ENCODE measurements at places on chromosomes 1 and 21.

DNA sequence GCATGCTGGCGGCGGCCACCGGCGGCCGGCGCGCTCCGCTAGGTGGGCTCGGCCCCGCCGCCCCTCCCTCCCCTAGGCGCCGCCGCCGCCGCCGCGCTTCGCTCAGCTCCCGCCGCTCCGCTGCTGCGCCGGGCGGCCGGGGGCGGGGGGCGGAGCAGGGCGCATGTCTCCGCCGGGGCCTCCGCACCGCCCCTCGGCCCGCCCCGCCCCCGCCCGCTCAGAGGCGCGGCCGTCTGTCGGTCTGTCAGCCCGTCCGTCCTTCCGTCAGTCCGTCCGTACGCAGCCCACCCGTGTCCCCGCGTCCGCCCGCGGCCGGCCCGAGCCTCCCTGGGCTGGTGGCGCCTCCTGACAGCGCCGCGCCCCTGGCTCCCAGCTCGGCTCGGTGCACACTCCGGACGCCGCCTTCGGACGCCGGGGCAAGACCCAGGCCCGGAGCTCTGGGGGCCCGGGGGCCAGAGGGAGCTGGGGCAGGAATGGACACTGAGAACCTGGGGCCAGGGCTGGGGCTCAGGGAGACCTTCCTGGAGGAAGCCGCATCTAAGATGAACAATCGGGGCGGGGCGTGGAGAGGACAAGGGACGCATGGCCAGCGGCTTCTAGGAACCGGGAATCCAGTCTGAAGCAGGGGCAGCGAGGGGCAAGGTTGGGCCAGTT, at the start of gene GPR153:
GPR153 (minus strand) TSS at position 138 of the 654 bp plus-strand sequence. CDS start 6,193 bp downstream, outside the sequence.
- no peak for DNase-seq

- DNase-seq, result no peak
These were observed 442.6 kb downstream of the PRDM2 start for GRCh38 chr1:14142397-14143100.

- DNase-seq, result no peak
These were observed 746.5 kb downstream of the USP25 start for GRCh38 chr21:16476056-16476825.

- no peak for DNase-seq
These were observed 14.3 kb downstream of the GPR137B start for GRCh38 chr1:236156512-236157208.

DNA sequence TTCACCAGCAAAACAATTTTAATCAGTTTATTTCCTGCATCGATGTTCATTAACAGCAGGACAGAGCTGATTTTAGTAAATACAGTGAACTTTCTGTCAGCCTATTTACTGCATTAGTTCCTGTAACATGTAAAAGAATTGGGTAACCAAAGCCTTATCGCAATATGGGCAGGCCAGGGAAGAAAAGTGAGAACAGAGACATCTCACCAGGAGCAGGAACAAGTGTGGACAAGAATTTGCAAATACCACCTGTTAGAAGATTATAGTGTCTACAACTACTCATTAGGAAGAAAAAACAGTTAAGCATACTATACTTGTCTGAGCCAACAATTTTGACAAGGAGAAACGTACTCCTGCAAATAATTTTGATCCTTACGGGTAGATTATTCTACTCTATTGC, 1293.9 kb downstream of the PLA2G4A start:
- DNase-seq, result no peak

DNA sequence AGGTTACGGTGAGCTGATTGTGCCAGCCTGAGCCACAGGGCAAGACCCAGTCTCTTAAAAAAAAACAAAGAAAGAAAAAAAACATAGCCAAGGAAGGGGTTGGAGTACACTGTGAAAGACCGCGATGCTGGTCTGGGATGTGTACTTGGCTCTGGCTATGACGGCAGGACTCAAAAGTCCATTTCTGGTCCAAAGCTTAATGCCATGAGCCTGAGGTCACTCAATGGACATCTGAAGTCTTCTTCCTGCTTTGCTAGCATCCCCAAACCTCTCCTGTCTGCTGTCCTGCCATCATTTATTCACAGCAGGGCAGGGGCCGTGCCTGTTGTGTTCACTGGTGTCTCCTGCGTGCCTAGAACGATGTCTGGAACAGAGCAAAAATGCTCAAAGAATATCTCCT, 1.5 kb upstream of the ARHGEF10L start:
- DNase-seq, result no peak

GRCh38 chr1:52904927-52905698, 16.4 kb downstream of the ECHDC2 start:
- DNase-seq, result no peak

DNA sequence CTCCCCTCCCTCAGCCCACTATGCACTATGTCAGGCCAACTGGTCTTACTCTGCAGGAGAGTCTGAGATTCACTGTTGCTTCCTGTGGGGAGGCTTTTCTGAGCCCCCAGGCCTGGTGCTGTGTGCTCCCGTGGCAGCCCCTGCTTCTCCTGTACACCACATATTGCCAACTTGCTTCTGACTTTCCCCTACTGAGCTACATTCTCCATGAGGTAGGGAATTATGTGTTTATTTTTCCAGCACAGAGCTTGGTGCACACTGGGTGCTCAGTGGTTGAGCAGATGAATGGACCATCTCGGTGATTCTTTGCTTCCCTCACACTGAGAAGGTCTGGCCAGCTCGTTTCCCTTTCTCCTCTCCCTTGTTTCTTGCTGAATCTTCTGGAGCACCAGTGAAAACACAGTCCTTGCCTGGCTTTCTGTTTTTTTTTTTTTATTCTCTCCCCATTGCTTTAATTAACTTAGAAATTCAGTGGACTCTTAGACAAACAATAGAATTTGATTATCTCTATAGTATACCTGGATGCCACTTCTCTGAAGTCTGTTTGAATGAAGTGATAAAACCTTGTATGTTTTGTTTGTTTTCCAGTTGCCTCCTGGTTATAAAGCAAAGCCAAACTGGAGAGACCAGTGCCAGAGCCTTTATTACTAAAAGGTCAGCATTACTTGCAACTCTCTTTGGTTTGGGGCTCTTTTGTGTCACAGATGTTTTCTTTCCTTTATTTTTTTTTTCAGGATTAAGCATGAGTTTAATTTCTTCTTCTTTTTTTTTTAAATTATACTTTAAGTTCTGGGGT, 50.3 kb upstream of the CNIH3 start:
- no peak for DNase-seq

- DNase-seq, result no peak
These were observed 206.4 kb upstream of the SGIP1 start for GRCh38 chr1:66327588-66327987.

DNA sequence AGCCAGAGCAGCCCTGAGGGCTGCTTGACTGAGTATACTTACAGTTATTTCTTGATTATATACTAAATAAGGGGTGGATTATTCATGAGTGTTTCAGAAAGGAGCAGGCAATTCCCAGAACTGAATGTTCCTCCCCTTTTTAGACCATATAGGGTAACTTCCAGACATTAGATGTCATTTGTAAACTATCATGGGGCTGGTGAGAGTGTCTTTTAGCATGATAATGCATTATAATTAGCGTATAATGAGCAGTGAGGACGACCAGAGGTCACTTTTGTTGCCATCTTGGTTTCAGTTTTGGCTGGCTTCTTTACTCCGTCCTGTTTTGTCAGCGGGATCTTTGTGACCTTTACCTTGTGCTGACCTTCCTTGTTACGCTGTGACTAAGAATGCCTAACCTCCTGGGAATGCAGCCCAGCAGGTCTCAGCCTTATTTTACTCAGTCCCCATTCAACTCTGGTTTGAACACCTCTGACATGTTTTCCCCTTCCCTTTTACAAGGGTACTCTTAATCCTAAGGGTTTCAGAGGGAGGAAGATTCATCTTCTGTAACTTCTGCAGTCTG, 16.2 kb downstream of the KCTD3 start:
- DNase-seq, result no peak

DNA sequence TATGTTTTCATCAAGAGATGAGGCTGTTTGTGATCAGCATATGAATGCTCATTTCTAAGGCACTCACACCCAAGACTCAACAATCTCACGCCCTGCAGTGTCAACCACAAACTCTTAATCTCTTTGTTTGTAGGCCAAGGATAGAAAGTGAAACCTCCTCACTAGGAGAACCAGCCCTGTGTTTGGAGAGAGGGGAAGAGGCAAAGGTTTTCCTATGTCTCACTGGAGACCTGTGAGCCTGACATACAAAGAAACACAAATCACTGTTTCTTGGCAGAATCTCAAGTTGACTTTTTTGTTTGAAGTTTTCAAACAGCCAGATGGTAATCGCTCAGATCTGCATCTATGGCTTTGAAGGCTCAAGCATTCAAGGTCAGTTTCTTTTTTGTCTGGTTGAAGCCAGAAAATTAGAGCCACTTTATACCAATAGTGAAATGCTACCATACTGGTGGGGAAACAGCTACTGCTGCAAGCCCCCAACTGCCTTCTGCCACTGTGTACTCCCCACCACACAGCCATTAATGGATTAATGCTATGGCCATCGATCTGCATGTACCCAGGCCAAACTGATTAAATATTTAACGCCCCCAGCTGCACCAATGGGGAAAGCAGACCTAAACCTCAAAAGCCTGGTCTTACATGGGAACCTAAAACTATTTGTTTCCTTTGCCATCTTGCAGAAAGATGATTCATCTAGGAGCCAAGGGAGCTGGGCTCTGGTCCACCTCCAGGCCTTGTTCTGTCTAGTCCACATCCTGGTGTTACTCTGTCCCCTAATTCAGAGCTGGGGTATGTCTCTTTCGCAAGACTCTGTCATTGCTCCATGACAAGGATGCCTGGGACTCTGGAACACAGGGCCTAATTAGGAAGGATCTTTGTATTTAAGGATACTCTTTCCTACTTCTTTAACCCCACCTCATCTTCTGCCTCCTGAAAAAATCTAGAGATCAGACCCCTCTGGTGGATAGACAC, 16.3 kb downstream of the PDZK1 start:
- DNase-seq, result peak; percentile 9

DNA sequence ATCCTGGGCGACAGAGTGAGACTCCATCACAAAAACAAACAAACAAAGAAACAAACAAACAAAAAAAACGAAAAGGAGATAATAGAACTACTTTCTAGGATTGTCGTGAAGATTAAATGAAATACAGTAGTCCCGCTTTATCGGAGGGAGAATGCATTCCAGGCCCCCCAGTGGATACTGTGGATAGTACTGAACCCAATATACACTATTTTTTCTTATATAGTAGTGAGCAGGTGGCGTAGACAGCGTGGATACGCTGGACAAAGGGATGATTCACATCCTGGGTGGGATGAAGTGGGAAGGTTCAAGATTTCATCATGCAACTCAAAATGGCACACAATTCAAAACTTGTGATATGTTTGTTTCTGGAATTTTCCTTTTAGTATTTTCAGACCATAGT, 8.0 kb downstream of the SLC35F3 start:
- DNase-seq, result no peak

DNA sequence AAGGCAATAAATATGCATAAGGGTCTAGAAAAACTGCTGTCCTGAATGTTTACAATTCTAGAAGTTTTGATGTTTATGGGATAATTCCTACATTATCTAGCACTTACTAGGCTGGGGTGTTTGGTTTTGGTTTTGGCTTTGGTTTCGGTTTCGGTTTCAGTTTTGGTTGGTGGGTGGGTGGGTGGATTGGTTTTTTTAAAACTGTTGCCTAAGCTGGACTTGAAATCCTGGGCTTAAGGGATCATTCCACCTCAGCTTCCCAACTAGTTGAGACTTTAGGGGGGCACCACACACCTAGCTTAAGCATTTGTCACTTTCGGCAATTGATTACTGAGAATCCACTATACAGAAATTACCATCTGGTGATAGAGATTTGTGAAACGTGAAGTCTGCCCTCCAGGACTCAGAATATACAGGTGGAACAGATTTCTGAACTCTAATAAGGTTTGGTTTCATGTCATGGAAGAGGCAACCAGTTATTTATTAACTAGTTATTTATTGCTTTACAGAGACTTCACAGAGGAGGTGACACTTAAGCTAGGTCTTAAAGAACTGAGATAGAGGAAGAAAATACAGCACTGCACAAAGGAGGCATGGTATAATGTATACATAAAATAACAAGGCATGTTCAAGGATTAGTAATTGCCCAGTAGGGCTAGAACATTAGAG, 69.6 kb downstream of the PIK3R3 start:
- DNase-seq, result no peak

- DNase-seq, result no peak
These were observed 4.2 kb upstream of the GPR61 start for GRCh38 chr1:109535481-109535880.

GRCh38 chr1:12215118-12215961, 14.5 kb upstream of the VPS13D start:
- no peak for DNase-seq

- DNase-seq, result no peak
These were observed 358.7 kb downstream of the BARHL2 start for GRCh38 chr1:90358448-90358847.

DNA sequence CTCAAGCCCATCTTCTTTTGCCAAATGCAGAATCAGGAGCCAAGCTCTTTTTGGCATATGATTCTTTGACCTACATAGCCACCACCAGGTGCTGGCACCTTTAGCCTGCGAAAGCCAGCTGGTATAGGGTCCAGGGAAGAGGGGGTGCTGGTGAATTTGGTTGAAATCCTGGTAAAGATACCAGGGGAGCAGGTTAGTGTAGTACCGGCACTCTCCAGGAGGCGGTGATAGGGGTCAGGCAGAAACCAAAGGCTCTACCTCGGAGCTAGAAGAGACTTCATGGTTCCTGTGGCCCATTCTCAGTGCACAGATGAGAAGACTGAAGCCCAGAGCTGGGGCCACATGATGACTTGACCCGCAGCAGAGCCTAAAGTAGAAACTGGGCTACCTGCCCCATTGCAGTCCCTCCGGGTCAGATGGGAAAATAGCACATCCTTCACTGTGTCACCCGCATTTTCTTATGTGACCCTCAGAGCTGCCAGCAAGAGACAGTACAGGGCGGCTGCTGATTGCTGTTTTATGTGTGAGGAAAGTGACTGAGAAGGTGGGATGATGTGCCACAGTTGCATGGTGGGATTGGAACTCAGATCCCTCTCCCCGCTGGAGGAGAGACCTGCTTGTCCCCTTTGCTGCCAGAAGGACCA, 36.0 kb upstream of the IL19 start:
- DNase-seq, result no peak

DNA sequence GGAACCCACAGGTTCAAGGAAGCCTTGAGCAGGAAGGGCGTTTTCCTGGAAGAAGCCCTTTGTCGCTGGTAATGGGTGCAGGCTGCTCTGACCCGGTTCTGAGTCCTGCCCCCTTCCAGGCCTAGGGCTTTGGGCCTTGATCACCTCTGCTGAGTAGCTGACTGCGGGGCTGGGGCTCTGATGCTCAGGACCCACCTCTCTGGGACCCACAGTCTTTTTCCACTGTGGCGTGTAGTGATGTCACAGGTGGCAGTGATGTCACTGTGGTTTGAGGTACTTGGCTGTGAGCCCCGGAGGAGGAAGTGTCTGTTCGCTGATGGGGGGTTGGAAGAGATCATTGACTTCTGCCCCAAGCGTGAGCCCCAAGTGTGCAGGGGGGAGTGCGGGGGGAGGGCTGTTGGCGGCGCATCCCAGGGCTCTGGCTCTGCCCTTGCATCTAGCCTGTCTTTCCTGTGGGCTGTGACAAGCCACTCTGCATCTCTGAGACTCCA, 6.9 kb downstream of the TNFRSF1B start:
- DNase-seq, result no peak

DNA sequence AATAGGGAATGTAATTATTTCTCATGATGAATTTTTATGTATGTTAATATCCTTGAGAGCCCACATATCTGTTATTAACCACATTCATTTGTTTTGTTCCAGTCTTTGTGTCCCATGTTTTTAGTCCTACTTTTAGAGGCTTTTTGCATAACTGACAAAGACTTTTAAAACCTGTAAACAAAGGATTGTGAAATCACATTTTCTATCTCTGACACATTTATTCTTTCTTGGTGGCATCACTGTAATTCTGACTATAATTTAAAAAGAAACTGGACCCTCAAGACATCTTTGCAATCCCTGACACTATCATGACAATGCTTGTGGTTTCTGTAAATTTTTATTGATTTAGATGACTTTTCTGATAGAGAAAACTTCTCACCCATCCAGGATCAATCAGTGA, 313.1 kb downstream of the SIPA1L2 start:
- DNase-seq, result no peak

Data from retinal pigment epithelial cell (primary cell).